Common myeloid progenitor, CD34-positive (primary cell): ENCODE measurements at places on chromosomes 16 and 17.

GRCh38 chr17:10812674-10813073, 8.8 kb upstream of the TMEM238L start:
- peak; percentile 10 for DNase-seq
- no peaks in the 10 kb centered on the region for H3K36me3 ChIP-seq
- H3K4me3 ChIP-seq: no peak overlapping the region
- no peaks in the 10 kb centered on the region for H3K27me3 ChIP-seq

DNA sequence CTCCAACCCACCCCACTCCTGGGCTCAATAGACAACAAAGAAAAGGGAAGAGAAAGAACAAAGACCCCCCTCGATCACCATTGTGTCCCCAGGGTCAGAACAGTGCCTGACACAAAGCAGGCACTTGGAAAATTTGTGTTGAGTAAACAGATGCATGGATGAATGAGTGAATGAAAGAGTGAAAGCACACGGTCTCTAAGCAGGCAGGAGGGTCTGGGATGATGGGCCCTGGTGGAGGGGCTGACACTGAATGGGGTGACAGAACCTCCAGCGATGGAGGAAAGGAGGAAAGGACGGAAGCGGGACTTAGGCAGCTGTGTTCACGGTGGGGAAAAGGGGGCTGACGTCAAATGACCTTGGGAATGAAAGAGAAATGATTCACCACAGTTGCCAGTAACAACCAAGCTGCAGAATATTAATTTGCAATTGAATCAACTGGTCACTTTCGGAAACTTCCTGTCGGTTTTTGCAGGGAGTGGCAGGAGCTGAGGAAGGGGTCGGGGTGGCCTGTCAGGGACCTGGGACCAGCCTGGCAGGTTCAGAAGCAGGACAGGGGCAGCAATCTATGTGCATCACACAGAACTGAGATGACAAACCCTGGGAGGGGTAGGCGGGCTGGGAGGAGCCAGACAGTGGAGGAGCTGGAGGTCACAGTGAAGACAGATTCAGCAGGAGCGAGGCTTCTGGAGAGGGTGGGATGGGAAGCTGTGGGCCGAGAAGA, 6.7 kb upstream of the GAST start:
- H3K27ac ChIP-seq: no peak overlapping the region
- H3K27me3 ChIP-seq: no peaks in the 10 kb centered on the region
- no peak for DNase-seq
- peaks cover 2% of the 10 kb centered on the region for H3K4me1 ChIP-seq
- no peak overlapping the region for H3K4me3 ChIP-seq
- no peaks in the 10 kb centered on the region for H3K36me3 ChIP-seq

DNA sequence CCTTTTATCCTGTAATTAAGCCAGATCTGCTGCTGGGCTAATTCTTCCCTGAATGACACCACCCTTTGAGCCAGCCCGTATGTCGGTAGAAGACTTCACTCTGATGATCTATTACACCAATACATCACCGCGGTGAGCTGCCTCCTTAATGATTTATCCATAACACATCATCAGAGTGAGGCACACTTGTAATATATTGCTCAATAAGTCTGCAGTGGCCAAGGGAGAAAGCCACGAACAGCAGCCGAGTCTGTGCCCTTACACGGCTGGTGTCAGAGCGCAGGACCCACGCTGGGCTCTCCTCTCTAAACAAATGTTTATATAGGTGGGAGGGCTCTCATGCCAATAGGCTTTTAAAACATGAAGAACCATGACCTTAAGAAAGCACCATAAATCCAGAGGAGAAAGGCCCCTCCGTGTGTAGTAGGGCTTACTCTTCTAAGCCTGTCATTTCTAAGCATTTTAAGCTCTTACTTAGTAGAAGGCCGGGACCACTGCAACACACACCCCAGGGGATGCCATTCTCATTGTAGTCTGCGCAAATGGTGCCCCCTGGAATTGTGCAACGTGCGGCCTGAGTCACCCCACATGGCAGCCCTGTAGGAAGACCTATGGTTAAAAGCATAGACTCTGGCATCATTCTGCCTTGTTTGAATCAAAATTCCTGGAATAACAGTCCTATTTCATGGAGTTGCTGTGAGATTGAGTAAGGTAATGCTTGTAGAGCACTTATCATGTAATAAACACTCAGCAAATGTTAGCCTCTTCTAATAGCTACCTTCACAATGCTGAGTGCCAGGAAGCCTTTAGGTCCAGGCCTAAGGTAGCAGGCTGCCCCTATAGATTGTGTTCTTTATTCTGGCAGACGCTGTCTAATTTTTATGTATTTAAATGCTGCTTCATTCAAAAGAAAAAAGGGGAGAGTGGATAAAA, 26.1 kb downstream of the MRPS23 start:
- no peak overlapping the region for H3K27ac ChIP-seq
- no peak overlapping the region for H3K4me3 ChIP-seq
- H3K4me1 ChIP-seq: no peaks in the 10 kb centered on the region
- no peaks in the 10 kb centered on the region for H3K36me3 ChIP-seq
- DNase-seq: no peak

- peaks cover 4% of the 10 kb centered on the region for H3K36me3 ChIP-seq
- DNase-seq: peak; percentile 13
- no peaks in the 10 kb centered on the region for H3K27me3 ChIP-seq
- no peak overlapping the region for H3K4me3 ChIP-seq
These were observed 71.5 kb downstream of the TAOK1 start for GRCh38 chr17:29461483-29462206.

DNA sequence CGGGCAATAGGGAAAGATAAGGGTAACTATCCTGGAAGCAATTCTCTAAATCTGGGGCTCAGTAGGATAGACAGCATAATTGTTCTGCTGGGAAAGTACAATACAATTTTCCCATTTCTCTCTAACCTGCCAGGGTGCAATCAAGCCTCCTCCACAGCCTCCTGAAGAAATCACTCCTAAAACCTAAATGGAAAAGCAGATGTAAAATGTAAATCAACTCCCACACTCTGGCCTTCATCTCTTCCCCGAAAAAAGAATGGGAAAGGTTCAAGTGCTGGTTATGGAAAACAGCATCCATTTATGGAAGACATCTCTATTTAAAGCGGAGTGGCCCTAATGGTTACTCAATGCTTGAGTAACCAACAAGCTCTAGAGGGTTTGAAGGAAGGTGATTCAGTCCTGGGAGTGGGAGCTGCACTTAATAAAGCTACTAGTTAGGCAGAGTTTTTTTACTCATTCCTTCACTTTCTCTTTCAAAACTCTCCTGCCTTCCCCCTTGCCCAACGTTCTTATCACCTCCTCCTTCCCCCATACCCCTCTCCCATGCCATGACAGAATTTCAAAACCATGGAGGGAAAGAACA, 5.1 kb downstream of the MMD start:
- DNase-seq: no peak
- H3K27me3 ChIP-seq: no peaks in the 10 kb centered on the region
- H3K4me3 ChIP-seq: no peak overlapping the region
- H3K27ac ChIP-seq: no peak overlapping the region
